ENCODE measurements at places on chromosomes 2 and 18.

- no peak for DNase-seq
These were observed 144.3 kb downstream of the BCL2 start for GRCh38 chr18:63175264-63175663.

DNA sequence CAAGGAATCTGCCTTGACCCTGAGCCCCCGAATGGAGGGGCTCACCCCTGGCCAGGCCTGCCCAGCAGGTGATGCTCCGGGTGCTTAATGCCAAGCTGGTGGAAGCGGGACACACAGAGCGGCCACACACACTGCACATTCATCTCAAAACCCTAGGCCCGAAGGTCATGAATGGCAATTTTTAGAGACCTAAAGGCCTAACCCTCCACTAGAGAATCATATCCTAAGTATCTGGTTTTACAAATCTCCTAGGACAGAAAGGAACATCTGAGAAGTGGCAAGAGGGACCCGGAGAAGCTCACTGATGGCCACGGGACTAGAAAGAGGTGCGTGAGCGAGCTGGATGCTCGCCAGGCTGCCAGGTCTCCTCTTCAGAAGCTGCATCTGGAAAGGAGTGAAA lies 38.3 kb downstream of the ST3GAL5 start:
- DNase-seq: no peak

DNA sequence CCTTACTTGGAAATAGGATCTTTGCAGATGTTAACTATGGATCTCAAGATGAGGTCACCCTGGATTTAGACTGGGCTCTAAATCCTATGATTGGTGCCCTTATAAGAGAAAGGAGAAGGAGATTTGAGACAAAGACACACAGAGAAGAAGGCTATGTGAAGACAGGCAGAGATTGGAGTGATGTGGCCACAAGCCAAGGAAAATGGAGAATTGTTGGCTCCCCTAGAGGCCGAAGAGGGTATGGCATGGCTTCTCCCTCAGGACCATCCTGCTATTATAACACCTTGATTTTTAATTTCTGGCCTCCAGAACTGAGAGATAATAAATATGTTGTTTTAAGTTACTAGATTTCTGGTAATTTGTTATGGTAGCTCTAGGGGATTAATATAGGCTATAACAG lies 7.6 kb downstream of the CYBRD1 start:
- DNase-seq: no peak

GRCh38 chr18:9297007-9297393 lies 37.6 kb upstream of the TWSG1 start:
- no peak for DNase-seq

DNA sequence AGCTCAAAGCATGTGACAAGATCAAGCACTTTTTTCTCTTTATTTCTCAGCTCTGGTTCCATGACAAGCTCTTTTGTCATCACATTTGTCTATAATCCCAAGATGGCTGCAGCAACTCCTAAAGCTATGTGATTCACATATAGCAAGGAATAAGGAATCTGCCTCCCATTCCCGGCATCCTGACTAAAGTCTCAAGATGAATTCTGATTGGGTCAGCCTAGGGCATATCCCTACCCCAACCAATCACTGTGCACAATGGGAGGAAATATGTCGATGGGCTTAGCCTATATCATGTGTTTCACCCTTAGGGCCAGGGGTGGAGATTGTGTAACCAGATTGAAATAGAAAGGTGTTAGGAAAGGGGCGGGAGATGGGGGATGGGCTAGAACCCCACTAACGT lies 23.1 kb upstream of the COLEC12 start:
- no peak for DNase-seq

All from AG10803 (cell line).